NCI-H187 treated with DMSO at 0.1 percent for 48 hours (cell line): ENCODE measurements at places on chromosomes 2 and 18.

GRCh38 chr2:63872571-63873328 lies 31.1 kb downstream of the UGP2 start:
- DNase-seq = no peak

GRCh38 chr2:30964334-30965005 lies 157.2 kb upstream of the CAPN13 start:
- DNase-seq = no peak

GRCh38 chr2:216606551-216607276 lies 26.5 kb upstream of the IGFBP2 start:
- DNase-seq = no peak

DNA sequence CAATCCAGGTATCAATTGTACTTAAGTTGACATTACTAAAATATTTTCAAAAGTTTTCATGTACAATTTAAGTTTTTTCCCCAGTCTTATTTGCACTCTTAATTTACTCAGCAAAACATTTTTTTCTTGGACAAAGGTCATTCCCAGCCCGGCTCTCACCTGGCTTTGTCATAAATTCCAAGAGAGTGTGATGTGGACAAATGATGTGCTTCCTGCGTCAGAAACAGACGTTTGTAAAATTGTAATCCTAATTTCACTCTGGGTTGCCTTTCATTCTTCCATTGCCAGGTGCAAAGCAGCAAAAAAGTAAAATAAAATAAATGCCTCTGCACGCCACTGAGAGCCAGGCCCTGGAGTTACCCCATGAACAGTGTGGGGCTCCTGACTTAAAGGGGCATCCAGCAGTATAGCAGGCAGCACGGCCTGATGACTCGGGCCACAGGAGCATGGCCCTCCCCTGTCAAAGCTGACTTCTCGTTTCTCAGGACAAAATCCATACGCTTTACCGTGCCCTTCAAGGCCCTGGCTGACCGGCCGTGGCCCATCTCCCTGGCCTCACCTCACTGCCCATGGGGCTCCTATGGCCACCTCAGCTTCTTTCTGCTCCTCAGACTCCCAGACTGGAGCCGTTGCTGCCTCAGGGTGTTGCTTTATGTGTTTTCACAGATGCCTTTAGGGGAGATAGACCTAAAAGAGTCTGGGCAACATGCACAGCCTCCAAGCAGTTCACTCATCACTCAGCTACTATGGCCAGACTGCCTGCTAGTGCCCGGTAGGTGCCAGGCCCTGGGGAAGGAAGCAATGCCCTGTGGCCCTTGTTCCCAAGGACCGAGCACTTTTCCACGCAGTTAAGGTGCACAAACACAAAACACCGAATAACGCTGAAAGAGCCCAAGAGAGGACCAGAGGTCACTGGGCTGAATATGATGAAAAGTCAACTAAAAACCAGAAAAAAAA lies 7.6 kb upstream of the TMEM185B start:
- DNase-seq = no peak

DNA sequence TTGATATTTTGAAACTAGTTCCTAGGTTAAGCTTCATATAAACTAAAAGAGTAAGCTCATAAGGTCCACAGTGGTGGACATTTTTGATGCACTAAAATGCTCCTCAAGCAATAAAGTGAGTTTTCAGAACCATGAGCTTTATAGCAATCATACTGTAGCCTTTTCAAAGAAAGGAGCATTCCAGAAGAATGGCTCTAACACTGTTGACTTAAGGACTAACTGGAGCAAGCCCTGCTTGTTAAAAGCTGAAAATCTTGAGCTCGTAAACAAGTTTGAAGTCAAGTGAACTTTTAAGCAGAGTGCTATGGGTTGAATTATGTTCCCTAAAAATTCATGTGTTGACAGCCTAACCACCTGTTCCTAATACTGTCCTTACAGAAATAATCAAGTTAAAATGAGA lies 38.0 kb downstream of the KYNU start:
- no peak for DNase-seq

DNA sequence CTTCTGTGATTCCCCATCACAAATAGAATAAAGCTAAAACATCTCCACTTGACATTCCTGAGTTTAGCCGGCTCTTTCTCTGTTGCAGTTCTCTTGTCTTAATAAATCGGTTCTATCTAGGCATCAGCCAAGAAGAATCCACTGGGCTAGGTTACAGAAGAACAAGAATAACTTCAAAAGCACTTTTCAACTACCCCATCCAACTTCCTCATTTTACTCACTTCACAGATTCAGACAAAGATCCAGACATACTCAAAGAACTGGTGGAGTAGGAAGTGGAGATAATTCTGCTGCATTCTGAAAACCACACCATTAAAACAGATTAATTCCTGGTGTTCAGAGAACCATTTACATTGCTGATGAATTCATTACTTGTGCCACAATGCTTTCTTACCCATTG lies 9.6 kb upstream of the ALPK2 start:
- DNase-seq = no peak

DNA sequence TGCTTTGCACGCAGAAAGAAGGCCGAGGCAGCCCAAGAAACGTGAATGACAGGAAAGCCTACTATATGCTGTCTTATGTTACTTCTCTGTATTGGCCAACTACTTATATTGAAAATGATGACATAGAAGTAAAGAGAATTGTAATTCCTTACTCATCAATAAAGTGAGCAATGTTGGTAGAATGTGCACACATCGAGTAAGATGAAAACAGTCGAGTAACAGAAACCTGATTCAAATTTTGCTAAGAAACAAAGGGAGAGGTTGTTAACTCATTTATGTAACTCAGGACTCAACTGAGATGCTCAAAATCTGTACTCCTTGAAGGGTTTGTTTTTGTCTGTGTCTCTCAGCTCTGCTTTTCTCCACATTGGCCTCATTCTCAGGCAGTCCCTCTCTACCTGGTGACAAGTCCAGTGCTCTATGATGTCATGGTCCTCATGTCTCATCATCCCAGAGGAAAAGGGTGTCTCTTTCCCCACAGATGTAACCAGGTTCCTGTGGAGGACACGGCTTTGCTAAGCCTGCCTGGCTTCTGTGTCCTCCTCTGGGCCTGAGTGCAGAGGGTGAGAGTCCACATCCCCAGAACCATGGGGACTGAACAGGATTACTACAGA lies 30.3 kb upstream of the CCDC93 start:
- no peak for DNase-seq

- DNase-seq = no peak
Observed at GRCh38 chr2:176891105-176891504, 321.5 kb upstream of the HNRNPA3 start.

DNA sequence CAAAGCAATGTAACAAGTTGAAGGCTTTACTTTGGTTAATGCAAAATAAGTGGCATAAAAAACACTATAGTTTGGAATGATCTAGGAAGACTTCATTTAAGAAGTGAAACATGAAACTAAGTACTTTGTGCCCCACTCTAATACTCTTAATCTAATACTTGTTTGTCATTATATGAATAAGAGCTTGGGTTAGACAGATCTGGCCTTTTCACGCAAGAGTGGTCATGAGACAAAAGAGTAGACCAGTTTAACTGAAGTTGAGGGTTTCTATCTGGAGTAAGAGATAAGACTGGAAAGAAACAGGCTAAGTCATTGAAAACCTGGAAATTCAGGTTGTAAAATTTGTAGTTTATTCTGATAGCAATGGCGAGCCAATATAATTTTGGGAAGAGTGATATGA lies 2.8 kb downstream of the SLC30A6 start:
- no peak for DNase-seq

GRCh38 chr2:171478345-171478744 lies 43.9 kb upstream of the CYBRD1 start:
- DNase-seq = no peak

GRCh38 chr18:59159265-59159664 lies 19.6 kb downstream of the SEC11C start:
- no peak for DNase-seq

GRCh38 chr2:195214072-195214471 lies 443.0 kb upstream of the SLC39A10 start:
- no peak for DNase-seq

DNA sequence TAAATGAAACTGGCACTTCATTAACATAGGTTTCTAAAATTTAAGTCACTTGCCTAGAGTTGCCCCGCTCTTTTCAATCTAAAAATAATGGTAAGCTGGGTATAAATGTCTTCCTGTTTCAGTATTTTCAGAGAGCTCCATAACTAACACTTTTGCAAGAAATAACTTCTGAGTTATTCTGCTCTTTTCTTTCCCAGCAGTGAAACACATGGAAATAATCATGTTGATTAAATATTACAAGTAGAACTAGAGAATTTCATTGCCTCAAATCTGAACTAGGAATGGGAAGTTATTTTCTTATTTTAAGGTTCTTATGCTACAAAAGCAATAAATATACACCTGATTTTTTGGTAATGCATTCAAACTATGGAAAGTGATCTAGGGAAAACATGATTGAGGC lies 257.4 kb downstream of the IKZF2 start:
- DNase-seq = no peak

DNA sequence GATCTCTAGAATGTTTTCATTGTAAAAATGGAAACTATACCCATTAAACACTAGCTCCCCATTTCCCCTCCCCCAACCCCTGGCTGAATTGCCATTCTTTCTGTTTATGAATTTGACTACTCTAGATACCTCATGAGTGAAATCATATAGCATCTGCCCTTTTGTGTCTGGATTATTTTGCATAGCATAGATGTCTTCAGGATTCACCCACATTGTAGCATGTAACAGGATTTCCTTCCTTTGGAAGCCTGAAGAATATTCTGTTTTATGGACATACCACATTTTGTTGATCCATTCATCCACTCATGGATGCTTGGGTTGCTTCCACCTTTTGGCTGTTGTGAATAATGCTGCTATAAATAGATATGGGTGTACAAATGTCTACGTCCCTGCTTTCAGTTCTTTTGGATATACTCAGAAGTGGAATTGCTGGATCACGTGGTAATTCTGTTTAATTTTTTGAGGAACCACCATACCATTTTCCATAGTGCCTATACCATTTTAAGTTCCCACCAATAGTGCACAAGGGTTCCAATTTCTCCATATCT lies 7.7 kb upstream of the ASB1 start:
- DNase-seq = no peak

DNA sequence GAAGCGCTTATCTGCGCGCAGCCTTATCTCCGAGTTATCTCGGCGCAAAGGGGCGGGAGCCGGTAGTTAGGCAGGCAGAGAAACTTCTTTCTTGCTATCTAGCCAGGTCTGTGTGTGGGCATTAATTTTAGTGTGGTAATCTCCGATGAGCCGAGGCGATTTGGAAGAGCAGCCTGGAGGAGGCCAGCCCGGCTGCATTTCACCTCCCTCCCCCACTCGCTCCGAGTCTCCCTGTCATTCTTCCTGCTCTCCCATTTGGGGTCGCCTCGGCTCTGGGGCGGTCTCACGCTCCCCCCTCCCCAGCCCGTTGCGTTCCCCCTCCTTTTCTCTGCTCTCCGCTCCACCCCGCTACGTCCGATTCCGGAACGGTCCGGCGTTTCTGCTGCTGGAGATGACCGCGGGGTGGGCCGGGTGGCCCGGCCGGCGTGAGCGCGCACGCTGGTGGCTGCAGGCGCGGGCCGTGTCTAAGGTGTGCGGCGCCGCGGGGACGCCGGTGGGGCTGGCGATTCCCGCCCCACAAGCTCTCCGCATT lies 566 bp downstream of the GATA6 start:
- no peak for DNase-seq

DNA sequence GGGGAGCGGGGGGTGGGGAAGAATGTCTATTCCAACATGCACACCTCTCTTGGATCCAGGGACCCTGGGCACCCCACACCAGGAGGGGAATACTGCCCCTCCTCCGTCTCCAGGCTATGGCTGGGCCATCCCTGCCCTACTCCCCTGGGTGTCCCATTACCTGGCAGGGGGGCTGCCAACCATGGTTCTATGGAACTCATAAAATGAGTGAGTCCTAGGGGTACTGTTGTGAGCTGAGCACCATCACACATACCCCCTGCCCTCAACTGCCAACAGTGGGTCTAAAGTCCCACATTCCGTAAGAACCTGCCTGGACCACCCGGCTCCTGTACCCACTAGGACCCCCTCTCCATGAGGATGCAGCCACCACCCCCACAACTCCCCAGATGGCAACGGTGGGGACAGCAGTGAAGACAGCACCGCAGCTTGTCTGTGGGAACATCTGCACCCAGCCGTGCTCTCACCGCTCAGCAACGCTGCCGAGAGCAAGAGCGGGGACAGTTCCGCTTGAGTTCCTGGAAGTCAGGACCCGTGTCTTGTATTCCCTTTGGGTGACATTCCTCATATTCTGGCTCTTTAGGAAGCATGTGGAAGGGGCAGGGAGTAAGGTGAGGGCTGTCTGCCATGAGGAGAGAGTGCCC lies 41.5 kb downstream of the BIN1 start:
- DNase-seq = no peak

GRCh38 chr2:240891492-240892340 lies 4.2 kb downstream of the MAB21L4 start:
- DNase-seq = no peak
